ENCODE measurements at places on chromosomes 4 and X.

DNA sequence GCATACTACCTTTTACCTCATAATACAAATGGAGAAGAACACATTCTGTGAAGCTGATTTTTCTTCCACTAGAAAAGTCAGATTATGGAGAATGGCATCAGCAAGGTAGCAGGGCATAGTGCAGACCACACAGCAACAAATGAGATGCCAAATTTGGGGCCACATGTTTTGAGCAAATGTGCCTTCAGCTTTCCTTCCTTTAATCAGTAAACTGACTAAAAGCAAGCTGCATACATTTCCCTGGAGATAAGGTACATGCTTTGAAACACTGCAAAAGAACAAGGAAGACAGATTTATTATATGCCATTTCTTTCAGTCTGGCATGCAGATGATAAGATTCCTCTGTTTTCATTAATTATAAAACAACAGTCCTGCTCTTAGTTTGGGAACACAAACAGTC lies 67.1 kb upstream of the GUCY1A1 start:
- no peak for DNase-seq

GRCh38 chr4:153916273-153916755 lies 127.4 kb upstream of the SFRP2 start:
- DNase-seq, result no peak

DNA sequence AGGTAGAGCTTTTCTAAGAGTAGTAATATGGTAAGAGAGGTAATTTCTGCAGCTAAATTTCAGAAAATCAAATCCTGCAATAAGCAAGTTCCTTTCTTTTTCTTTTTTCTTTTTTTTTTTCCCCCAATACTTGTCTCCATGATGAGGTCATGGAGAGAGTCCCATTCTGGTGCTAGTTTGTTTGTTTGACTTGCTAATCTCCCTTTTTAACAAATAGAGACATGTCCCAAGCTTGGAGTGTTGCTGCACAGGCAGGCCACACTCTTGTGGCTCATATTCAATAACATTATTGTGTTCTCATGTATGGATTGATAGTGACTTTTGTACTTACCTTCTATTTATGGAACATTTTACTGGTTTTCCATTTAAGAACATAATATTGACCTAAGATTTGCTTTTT lies 25.5 kb downstream of the PTPN13 start:
- no peak for DNase-seq

- no peak for DNase-seq
These were observed 28.6 kb downstream of the SCLT1 start for GRCh38 chr4:129064717-129065116.

- DNase-seq, result peak; percentile 49
These were observed 10.3 kb downstream of the RTL5 start for GRCh38 chrX:72121383-72121782.

- no peak for DNase-seq
These were observed 17.6 kb downstream of the MAGEA8 start for GRCh38 chrX:149898554-149898953.

GRCh38 chr4:85102606-85103005 lies 136.1 kb upstream of the WDFY3 start:
- no peak for DNase-seq

- no peak for DNase-seq
These were observed 4.8 kb upstream of the DAPP1 start for GRCh38 chr4:99811850-99812249.

DNA sequence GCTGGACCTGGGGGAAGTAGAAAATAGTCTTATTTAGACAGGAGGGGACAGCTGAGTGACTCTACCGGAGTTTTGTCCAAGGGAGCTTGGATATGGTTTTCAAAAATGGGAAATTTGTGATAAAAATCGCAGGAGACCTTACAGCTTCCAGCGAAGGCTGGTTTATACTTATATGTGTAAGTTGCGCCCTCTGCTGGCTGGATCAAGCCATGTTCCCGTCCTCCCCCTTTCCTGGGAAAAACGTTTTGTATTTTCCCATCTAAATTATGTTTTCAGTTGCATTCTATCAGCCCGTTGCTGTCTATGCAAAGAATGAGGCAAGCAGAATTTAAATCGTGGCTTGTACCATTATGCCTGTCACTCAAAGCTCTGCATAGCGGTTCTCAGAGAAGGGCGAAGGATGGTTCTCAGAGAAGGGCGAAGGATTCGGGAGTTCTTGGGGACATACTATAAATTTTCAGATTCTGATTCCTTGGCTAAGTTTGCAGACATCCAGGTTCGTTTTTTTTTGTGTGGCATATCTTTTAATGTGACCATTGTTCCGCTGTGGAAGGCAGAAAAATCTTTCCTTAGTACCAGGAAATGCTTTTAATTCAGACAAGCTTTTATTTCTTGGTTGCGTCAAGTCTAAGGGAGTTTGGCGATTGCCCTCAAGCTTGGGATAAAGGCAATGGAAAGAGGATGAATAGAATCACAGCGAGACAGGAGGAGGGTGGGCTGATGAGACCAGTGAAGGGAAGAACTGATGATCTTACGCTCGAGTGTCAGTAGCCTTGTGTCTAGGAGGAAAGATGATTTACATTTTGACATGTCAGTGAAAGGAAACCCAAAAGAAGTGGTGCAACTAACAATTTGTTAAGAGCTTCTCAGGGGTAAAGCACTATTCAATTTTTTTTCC lies 128.5 kb upstream of the ARX start:
- peak; percentile 35 for DNase-seq

GRCh38 chr4:112853662-112854256 lies 195.7 kb upstream of the ANK2 start:
- no peak for DNase-seq

DNA sequence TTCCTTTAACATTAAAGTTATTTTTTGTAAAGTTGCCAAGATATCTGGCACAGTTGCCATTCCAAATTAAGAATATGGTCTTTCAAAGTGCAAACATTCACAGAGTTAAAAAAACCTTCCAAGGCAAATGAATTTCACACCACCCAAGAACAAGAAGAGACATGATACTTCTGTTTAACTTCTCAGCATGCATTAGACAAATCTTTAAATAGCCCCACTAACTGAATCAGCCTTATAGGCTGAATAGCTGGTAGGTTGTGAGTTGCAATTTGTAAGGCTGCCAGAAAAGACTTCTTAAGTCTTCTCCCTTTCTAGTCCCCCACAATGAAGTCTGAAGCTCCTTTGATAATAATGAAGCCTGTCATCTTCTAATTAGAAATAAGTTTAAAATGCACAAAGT lies 95.6 kb downstream of the MAPK10 start:
- no peak for DNase-seq

GRCh38 chr4:168164045-168164444 lies 71.7 kb downstream of the ANXA10 start:
- DNase-seq, result no peak

GRCh38 chr4:125760956-125761355 lies 446.2 kb downstream of the FAT4 start:
- no peak for DNase-seq

DNA sequence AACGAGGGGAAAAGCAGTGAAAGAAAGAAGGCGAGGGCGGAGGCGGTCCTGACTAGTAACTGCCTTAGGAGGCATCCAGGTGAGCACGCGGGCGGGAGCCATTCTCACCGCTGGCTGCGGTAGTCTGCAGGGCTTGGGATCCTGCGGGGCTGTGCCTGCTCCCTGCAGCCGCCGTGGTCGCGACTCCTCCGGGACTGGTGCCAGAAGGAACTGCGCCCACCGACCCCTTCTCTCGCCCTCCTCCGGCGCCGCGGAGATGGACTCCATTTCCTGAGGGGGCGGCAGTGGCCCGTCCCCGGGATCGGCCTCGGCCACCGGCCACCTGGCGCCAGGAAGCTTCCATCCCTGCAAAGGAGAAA lies 543 bp downstream of the NFXL1 start:
- DNase-seq, result peak; percentile 49

GRCh38 chr4:80507077-80507476 lies 171.5 kb downstream of the CFAP299 start:
- no peak for DNase-seq

DNA sequence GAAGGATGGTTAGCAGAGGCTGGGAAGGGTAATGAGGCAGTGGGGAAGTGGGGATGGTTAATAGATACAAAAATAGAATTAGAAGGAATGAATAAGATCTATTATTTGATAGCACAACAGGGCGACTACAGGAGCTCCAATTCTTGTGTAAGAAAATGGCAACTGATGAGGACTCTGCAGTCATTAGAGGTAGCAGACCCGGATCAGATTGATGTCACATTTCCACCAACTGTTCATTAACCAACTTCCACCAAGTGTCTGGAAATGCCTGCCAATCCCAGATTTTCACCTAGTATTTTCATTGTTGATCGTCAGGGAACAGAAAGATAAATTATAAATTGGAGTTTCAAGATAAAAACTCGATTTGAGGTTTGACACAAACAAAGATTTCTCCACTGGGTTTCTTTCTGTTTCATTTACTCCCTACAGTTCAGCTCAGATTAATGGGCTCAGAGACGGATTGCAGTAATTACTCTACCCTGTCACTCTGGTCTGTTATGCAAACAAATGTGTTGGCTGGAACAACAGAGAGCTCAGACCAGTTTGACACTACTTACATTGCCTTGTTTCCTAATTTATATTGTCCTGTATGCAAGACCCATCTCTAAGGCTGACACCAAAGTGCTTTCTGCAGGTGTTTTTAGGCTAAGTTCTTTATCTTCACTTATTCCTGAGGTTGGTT lies 909.2 kb upstream of the PRKX start:
- no peak for DNase-seq

DNA sequence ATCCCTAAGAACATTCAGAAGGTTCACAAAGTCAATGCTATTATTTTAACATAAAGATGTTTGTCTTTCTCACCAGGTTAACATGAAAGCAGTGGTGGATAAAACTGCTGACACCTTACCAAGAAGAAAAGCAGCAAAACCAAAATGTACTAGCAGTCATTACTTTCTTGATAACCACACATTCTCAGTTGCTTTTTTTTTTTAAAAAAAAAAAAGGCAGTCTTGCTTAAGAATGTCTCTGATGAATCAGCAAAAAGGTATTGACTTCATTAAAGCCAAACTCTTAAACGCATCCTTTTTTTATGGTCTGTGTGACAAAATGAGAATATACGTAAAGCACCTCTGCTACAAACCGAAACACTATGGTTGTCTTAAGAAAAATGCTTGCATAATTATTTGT lies 31.9 kb downstream of the CDKL2 start:
- no peak for DNase-seq

- DNase-seq, result peak; percentile 25
These were observed 130.0 kb upstream of the MAP9 start for GRCh38 chr4:155506745-155507144.

DNA sequence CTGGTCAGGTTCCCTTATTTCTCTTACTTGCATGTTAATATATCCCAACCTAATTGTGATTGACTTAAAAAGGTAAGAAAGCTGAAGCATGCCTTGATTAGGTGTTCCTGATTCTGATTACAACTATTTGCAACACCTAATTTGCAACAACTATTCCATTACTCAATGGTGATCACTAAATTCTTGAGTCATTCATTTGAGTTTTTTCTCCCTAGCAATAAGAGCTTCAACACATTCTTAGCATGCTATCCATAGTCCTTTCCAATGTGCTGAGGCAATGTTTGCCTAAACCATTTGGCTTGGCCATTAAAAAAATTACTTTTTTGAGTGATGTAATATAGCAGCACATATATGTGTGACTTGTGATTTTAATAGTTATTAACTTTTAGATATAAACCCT lies 851.4 kb downstream of the TRAM1L1 start:
- no peak for DNase-seq

- DNase-seq, result no peak
These were observed 106.4 kb upstream of the GPM6B start for GRCh38 chrX:13923289-13923688.

GRCh38 chrX:37813570-37813969 lies 33.7 kb downstream of the CYBB start:
- DNase-seq, result no peak

GRCh38 chrX:16633754-16634153 lies 16.2 kb upstream of the S100G start:
- DNase-seq, result no peak

DNA sequence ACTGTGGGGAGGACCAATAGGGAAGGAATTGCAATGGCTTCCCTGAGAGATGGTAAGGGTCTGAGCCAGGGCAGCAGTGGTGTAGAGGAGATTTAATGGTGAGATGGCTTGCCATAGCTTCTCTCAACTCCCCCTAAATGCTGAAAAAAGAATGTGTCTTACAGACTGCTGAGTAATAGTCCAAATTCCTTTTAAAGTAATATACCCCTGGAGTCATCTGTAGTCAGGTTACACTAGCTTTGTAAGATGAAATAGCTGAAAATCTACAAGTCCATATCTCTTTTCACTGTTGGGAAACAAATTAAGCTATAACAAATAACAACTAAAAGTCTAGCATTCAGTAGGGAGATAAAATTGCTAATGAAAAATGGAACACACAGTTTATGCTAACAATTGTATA lies 33.5 kb downstream of the MAPK10 start:
- no peak for DNase-seq

GRCh38 chr4:6198768-6199421 lies 1.5 kb downstream of the JAKMIP1 start:
- no peak for DNase-seq

GRCh38 chr4:8238515-8239053 lies 31.0 kb upstream of the HTRA3 start:
- DNase-seq, result no peak

DNA sequence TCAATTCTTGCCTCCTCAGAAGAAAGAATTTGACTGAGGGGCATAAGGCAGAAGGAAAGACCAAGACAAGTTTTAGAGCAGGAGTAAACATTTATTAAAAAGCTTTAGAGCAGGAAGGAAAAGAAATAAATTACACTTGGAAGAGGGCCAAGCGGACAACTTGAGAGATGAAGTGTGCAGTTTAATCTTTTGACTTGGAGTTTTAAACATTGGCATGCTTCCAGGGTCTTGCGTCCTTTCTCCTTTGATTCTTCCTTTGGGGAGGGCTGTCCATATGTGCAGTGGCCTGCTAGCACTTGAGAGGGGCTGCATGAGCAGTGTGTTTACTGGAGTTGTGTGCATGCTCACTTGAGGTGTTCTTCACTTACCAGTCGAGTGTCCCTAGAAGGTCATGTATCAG lies 275.8 kb upstream of the IL1RAPL1 start:
- no peak for DNase-seq

All from uterus (tissue), 4 donors.